ENCODE measurements at places on chromosomes 1 and 21. TPM values are rescaled to one million over a fixed set of nuclear protein-coding genes. Genes with fewer than 3 reads are reported as not detected.

GRCh38 chr21:39597595-39597994 is 15.1 kb upstream of the B3GALT5 start:
- H3K36me3 ChIP-seq, result no peaks in the 10 kb centered on the region
- no peak for DNase-seq
- no peaks in the 10 kb centered on the region for H3K4me1 ChIP-seq
- no peak overlapping the region for H3K4me3 ChIP-seq
- no peak overlapping the region for H3K27ac ChIP-seq

DNA sequence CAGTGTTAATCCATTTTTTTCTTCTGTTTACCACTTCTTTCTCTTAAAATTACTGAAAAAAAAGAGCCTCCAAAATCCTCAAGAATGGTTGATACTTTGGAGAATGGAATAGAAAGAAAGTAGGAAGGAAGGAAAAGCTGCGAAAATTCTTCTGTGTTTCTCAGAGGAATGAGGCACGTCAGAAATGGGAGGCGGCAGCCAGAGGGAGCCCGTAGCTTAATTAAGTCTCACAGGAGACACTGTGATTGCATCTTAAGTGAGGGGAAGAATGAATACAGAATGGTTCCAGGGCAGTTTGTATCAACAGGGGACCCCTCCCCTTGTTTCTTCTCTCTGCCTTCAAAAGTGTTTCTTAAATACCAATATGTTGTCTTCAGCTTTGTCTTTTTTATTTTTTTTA is 1099.5 kb downstream of the PLA2G4A start:
- no peaks in the 10 kb centered on the region for H3K36me3 ChIP-seq
- no peak overlapping the region for H3K4me3 ChIP-seq
- no peak overlapping the region for H3K27ac ChIP-seq
- peak; percentile 7 for DNase-seq
- no peaks in the 10 kb centered on the region for H3K27me3 ChIP-seq

DNA sequence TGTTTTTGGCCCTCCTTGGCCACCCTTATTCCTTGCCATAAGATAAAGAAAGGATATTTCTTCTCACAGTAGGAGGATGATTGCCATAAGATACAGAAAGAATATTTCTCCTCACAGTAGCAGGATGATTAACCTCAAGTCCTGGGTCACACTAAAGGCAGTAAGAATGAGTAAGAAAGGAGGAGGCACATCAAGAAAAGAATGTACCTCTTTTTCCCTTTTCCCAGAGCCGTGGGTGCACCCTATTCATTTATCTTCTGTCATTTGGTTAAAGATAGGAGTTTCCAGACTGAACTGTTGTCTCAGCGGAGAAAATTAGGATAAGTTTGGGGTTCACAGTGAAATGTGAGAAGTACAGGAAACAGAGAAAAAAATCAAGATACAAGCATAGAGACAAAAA is 52.5 kb downstream of the LRRC8C start:
- no peaks in the 10 kb centered on the region for H3K27me3 ChIP-seq
- H3K4me1 ChIP-seq, result peaks cover 70% of the 10 kb centered on the region
- H3K36me3 ChIP-seq, result peaks cover 77% of the 10 kb centered on the region
- no peak for DNase-seq

DNA sequence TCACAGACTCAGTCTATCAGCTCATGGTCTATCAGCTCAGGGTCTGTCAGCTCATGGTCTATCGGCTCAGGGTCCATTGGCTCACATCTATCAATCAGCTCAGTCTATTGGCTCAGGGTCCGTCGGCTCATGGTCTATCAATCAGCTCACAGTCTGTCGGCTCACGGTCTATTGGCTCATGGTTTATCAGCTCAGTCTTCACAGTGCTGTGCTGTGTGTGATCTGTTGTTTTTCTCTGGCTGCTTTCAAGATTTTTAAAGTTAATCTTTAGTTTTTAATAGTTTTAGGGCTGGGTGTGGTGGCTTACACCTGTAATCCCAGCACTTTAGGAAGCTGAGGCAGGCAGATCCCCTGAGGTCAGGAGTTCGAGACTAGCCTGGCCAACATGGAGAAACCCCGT is 14.4 kb downstream of the C1orf159 start:
- peaks cover 63% of the 10 kb centered on the region for H3K4me1 ChIP-seq
- no peak for DNase-seq
- no peak overlapping the region for H3K4me3 ChIP-seq
- H3K27me3 ChIP-seq, result peaks cover 9% of the 10 kb centered on the region

- DNase-seq, result no peak
- H3K27ac ChIP-seq, result no peak overlapping the region
- H3K4me1 ChIP-seq, result no peaks in the 10 kb centered on the region
- no peak overlapping the region for H3K4me3 ChIP-seq
- H3K36me3 ChIP-seq, result no peaks in the 10 kb centered on the region
Observed at GRCh38 chr21:35989138-35989735, 71.1 kb downstream of the SETD4 start.

- peaks cover 32% of the 10 kb centered on the region for H3K4me1 ChIP-seq
- no peak overlapping the region for H3K27ac ChIP-seq
- no peak overlapping the region for H3K4me3 ChIP-seq
Observed at GRCh38 chr21:33028287-33028670, 2.5 kb downstream of the OLIG2 start.

- H3K4me1 ChIP-seq, result peaks cover 14% of the 10 kb centered on the region
- H3K27me3 ChIP-seq, result peaks cover 56% of the 10 kb centered on the region
- H3K4me3 ChIP-seq, result peak overlapping the region; percentile 67
- H3K36me3 ChIP-seq, result no peaks in the 10 kb centered on the region
- peak; percentile 5 for DNase-seq
Observed at GRCh38 chr1:239387304-239388158, 1.2 kb downstream of the CHRM3 start.

DNA sequence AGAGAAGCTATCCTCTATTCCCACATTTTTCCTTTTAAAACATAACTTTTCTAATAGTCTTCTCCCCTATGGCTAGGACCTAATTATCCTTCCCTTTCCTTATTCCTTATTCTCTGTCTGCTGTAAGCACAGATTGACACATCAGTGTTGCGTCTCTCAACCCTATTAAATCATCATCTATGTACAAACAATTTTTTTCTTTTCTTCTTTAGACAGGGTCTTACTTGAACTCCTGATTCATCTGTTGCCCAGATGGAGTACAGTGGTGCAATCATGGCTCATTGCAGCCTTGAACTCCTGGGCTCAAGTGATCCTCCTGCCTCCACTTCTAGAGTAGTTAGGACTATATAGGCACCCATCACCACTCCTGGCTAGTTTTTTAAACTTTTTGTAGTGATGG is 8.3 kb downstream of the KLHDC9 start:
- no peak overlapping the region for H3K4me3 ChIP-seq
- peaks cover 28% of the 10 kb centered on the region for H3K36me3 ChIP-seq
- peak overlapping the region; percentile 11 for H3K27ac ChIP-seq
- no peaks in the 10 kb centered on the region for H3K27me3 ChIP-seq
- H3K4me1 ChIP-seq, result peaks cover 27% of the 10 kb centered on the region
- no peak for DNase-seq

- H3K4me3 ChIP-seq, result no peak overlapping the region
- peaks cover 87% of the 10 kb centered on the region for H3K27me3 ChIP-seq
- no peak overlapping the region for H3K27ac ChIP-seq
- no peak for DNase-seq
- peaks cover 39% of the 10 kb centered on the region for H3K4me1 ChIP-seq
Observed at GRCh38 chr1:18641005-18641941, 10.6 kb downstream of the PAX7 start.

- H3K36me3 ChIP-seq, result peaks cover 2% of the 10 kb centered on the region
- H3K4me3 ChIP-seq, result no peak overlapping the region
- DNase-seq, result no peak
- H3K27ac ChIP-seq, result no peak overlapping the region
Observed at GRCh38 chr1:248710305-248710900, 7.8 kb upstream of the OR14I1 start.

DNA sequence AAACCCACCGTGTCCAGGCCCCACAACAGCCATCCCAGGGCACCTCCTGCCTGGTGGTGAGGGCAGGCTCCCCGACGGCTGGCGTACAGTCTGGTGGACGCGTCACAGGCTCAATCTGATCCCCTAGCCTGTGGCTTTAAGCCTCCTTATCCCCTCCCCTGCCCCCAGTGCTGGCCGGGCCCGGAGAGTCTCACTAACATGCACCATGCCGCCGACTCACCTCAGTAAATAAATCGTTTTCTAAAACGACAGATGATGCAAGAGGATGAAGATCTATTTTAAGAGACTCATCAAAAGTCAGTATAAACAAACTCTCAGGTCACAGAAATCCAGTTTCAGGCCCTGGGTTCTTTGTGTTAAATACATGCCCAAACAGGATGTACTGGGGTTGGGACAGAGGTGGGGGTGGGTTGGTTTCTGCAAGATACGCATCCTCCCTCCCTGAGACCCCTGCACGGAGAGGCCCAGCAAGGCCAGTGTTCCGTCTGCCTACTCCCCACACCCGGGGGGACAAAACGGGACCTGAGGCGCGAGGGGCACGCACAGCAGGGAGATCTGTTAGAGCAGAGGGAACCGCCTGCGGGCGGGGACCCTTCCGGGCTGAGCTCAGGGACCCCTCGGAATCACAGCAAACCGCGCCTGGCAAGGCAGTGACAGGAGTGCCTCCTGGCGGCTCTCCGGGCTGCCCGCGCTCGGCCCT is 3.1 kb downstream of the PANK4 start:
- H3K4me1 ChIP-seq, result peaks cover 38% of the 10 kb centered on the region
- peak overlapping the region; percentile 98 for H3K27ac ChIP-seq
- H3K4me3 ChIP-seq, result peak overlapping the region; percentile 81
- H3K27me3 ChIP-seq, result peaks cover 2% of the 10 kb centered on the region
- DNase-seq, result peak; percentile 71

- DNase-seq, result no peak
- no peaks in the 10 kb centered on the region for H3K36me3 ChIP-seq
- no peak overlapping the region for H3K4me3 ChIP-seq
- H3K27me3 ChIP-seq, result no peaks in the 10 kb centered on the region
- no peaks in the 10 kb centered on the region for H3K4me1 ChIP-seq
- H3K27ac ChIP-seq, result no peak overlapping the region
Observed at GRCh38 chr1:109521002-109521951, 11.8 kb upstream of the AMIGO1 start.

Gene TMEM240
- total RNA-seq, result 0.45 TPM

Gene AMY1B
- not detected for total RNA-seq

Gene HIPK1
- 45.1 TPM for total RNA-seq

Gene FABP3
- total RNA-seq, result not detected

Gene ARHGAP30
- total RNA-seq, result 175 TPM

Gene CBR1
- 43.2 TPM for total RNA-seq
